ENCODE measurements at places on chromosomes 16 and 17.

DNA sequence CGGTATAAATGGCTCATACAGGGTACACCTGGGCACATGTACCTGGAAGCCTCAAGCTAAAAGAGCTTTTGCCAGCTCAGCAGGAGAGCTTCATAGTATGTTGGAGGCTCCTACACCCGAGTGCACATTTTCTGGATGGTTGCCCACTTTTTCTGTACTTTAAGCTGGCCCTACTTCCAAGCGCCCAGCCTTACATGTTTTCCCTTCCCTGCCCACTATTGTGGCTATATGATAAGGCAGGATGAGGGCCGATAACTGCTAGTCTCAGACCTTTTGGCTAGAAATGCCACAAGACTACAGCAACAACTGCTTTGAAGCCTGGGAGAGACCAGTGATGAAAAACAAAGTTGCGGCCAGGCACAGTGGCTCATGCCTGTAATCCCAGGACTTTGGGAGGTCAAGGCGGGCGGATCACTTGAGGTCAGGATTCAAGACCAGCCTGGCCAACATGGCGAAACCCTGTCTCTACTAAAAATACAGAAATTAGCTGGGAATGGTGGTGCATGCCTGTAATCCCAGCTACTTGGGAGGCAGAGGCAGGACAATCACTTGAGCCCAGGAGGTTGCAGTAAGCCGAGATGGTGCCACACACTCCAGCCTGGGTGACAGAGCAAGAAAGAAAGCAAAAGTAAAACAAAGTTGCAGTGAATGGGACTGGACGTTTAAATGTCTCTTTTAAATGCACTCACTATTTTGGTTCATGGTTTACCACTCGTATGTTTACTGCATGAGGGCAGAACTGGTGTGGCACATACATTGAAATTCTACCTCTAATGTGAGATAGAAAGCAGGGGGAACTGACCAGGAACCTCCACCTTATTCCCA, 14.2 kb upstream of the MARCHF10 start:
- peaks cover 7% of the 10 kb centered on the region for H3K4me1 ChIP-seq
- H3K36me3 ChIP-seq = no peaks in the 10 kb centered on the region
- peaks cover 10% of the 10 kb centered on the region for H3K27me3 ChIP-seq
- no peak for DNase-seq
- no peak overlapping the region for H3K27ac ChIP-seq
- H3K4me3 ChIP-seq = no peak overlapping the region

DNA sequence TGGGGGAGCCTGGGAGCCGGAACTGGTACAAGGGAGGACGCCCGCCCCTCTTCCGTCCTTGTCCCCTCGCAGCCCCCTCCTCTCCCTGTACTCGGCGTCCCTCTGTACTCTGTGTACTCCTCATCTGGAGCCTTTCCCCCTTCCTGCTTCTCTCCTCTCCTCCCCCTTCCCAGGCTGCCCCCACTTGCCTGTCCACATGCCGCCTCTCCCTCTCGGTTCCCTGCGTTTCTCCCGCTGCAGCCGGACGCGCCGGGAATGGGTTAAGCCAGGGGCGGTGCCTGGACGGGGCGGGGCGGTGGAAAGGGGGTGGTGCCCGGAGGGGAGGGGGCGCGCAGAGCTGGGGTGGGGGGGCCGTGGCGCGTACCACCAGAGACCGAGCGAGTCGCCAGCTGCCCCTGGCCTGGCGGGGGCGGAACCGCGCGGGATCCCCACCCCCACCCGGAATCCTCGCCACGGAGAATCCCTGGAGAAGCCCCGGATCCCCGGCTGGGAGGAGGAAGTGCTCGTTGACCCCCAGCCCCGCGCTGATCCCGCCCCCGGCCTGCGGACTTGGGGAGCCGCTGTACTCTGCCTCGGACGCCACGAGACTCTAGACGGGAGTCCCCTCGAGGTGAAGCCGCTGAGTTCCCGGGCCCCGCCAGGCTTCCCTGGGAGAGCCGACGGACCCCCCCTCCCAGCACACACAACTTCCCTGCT, 22.6 kb downstream of the GJD3 start:
- peak overlapping the region; percentile 73 for H3K27ac ChIP-seq
- peaks cover 66% of the 10 kb centered on the region for H3K4me1 ChIP-seq
- no peak for DNase-seq
- peak overlapping the region; percentile 84 for H3K4me3 ChIP-seq

GRCh38 chr17:79732804-79733691, 2.3 kb downstream of the ENPP7 start:
- H3K36me3 ChIP-seq = no peaks in the 10 kb centered on the region
- peaks cover 5% of the 10 kb centered on the region for H3K4me1 ChIP-seq
- no peak for DNase-seq
- peak overlapping the region; percentile 62 for H3K4me3 ChIP-seq
- H3K27me3 ChIP-seq = no peaks in the 10 kb centered on the region

DNA sequence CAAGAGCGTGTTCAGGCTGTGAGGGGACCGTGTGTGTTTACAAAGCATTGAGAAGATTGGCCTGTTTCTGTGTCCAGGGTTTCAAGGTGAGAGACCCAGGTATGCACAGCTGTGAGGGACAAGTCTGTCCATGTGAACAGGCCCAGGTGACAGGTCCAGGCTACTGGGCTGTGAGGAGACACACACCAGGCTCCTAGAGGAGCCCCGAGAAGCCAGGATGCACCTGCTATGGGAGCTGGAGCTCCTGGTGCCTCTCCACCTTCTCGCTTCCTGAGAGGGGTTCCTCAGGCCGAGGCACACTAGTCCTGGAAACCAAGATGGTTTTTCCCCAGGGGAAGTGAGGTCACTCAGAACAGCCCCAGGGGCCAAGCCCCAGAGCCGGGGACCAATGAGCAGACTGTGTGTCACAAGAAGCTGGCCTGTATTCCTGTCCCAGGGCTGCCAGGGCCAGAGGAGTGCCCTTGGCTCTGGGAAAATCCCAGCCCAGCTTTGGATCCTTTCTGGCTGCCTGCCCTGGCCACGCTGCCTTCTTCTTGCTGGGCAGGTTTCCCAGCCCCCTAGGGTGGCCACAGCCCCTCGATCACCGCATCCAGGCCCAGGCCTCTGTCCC, 153.4 kb upstream of the PLCG2 start:
- no peak overlapping the region for H3K27ac ChIP-seq
- no peaks in the 10 kb centered on the region for H3K27me3 ChIP-seq
- no peak for DNase-seq
- H3K4me1 ChIP-seq = peaks cover 16% of the 10 kb centered on the region
- peaks cover 2% of the 10 kb centered on the region for H3K36me3 ChIP-seq
- H3K4me3 ChIP-seq = no peak overlapping the region

- no peaks in the 10 kb centered on the region for H3K4me1 ChIP-seq
- DNase-seq = no peak
- H3K4me3 ChIP-seq = no peak overlapping the region
- no peaks in the 10 kb centered on the region for H3K36me3 ChIP-seq
- H3K27me3 ChIP-seq = peaks cover 23% of the 10 kb centered on the region
- no peak overlapping the region for H3K27ac ChIP-seq
Measured at GRCh38 chr17:31686495-31686894, 172.5 kb downstream of the COPRS start.

DNA sequence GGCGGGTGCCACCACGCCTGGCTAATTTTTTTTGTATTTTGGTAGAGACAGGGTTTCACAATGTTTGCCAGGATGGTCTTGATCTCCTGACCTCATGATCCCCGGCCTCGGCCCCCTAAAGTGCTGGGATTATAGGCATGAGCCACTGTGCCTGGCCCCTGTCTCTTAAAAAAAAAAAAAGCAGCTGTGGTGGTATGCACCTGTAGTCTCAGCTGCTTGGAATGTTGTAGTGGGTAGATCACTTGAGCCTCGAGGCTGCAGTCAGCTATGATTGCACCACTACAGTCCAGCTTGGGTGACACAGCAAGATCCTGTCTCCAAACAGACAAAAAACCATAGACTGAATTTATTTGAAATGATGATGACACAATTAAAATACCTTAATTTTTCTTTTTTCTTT, 24.3 kb downstream of the CDK12 start:
- no peaks in the 10 kb centered on the region for H3K27me3 ChIP-seq
- no peak overlapping the region for H3K4me3 ChIP-seq
- H3K4me1 ChIP-seq = no peaks in the 10 kb centered on the region
- DNase-seq = no peak
- H3K27ac ChIP-seq = no peak overlapping the region
- peaks cover 6% of the 10 kb centered on the region for H3K36me3 ChIP-seq

GRCh38 chr17:80856863-80857755, 134.5 kb upstream of the CHMP6 start:
- peaks cover 60% of the 10 kb centered on the region for H3K4me1 ChIP-seq
- H3K27me3 ChIP-seq = no peaks in the 10 kb centered on the region
- peak overlapping the region; percentile 94 for H3K27ac ChIP-seq
- H3K4me3 ChIP-seq = peak overlapping the region; percentile 47

DNA sequence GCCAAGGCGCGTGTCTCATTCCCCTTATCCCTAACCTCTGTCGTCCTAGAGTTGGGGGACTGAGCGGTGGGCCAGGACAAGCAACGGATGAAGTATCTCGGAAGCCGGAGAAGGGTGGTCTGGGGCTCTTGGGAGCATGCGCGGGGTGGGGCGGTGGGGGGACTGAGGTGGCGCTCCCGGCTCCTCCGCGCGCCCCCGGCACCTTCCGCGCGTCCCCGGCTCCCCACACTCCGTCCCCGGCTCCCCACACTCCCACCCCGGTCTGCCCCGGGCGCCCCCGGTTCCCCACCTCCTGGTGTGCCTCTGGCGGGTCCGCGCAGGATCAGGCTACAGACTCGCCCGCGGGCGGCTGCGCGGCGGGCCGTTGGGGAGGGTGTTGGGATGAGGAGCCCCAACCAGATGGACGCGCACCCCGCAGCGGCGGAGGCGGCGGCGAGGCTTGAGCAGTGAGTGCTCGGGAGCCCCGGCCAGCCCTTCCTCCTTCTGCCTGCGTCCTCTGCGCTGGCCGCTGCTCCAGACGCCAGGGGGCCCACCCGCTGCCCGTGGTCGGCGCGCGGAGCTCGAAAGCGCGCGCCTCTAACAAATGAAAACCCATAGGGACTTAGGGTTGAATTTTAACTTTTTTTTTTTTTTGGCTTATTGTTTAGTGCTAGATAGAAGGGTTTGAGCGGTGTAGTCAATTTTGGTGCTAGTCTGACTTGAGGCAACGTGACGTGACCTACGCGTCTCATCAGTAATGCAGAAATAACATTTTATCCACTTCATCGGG, 5.6 kb upstream of the CRYM start:
- DNase-seq = peak; percentile 34
- H3K4me3 ChIP-seq = peak overlapping the region; percentile 57
- no peaks in the 10 kb centered on the region for H3K36me3 ChIP-seq
- H3K27ac ChIP-seq = no peak overlapping the region
- H3K4me1 ChIP-seq = peaks cover 3% of the 10 kb centered on the region
